Stimulated activated CD8-positive, alpha-beta memory T cell treated with anti-CD3 and anti-CD28 coated beads, Interleukin-7, amount 100 ng/mL, for 1 hour (primary cell): ENCODE measurements at places on chromosomes 3 and 15.

DNA sequence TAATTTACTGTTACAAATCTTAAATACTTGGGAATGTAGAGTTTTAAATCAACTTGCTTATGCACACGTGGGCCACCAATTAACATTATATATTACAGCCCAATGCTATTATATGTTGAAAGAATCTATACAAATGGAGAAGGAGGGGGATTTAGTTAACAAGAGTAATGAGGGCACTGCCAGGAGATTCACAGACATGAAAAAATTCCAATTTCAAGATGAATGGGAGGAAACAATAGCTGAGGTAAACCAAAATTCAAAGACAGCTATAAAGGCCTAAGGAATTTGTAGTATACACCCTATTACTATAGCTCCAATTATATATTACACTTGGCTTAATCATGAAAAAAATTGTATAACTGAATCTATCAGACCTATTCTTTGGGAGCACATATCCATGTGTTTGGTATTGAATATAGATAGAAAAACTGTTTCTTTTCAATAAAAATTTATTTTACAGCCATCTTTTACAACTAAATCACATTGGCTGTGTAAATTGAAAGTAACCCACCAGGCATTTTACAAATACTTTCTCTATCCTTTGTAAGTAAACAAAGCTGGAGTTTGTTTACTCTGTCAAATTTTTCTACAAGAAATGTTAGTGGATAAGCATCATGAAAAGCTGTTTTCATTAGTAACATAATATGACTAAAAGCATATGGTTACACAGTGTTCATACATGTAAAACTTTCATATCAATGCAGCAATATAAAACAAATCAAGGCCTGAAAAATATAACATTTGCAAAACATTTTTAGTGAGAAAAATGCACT is 1045.8 kb downstream of the ROBO1 start:
- no peak for DNase-seq

DNA sequence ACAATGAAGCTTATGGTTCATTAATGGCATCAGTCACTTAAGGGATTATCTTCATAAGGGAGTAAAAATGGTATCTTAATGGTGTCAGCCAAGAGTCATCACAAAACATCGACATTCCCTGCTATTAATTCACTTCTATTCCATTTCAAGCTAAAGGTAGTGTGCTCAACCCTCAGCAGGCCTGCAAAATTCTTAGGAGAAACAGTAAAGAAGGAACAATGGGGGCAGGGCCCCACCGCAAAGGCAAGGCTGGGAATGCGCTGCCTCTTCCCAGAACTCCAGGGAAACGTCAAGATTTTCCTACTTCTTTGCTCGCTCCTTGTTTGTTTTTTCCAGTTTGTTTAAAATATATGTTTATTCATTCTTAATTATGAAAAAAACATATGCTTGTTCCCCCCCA is 187.3 kb upstream of the TSC22D2 start:
- no peak for DNase-seq

- no peak for DNase-seq
Observed at GRCh38 chr15:75227663-75228280, 26.1 kb downstream of the C15orf39 start.

DNA sequence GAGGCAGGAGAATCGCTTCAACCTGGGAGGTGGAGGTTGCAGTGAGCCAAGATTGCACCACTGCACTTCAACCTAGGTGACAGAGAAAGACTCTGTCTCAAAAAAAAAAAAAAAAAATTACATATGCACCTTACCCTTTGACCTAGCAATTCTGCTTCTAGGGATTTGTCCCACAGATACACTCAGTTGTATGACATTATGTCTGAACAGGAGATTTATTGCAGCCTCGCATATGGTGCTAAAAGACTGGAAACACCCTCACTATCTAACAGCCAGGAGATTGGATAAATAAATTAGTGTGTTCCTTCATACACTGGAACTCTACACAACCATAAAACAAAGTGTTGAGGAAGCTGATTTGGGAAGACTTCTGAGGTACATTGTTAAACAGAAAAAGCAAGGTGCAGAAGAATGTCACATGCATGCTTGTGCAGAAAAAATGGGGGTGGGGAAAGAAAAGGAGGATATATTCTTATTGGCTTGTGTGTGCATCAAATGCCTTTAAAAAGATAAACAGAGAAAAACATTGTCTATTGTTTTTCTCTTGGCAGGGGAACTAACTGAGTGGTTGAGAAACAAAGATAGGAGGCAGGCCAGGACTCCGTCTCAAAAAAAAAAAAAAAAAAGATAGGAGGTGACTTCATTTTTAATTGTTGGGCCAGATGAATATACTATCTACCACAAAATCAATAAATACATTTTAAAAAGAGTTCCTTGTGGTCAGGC is 30.9 kb downstream of the PPCDC start:
- DNase-seq: no peak

GRCh38 chr15:100596792-100597191 is 5.2 kb downstream of the LINS1 start:
- DNase-seq: peak; percentile 88

DNA sequence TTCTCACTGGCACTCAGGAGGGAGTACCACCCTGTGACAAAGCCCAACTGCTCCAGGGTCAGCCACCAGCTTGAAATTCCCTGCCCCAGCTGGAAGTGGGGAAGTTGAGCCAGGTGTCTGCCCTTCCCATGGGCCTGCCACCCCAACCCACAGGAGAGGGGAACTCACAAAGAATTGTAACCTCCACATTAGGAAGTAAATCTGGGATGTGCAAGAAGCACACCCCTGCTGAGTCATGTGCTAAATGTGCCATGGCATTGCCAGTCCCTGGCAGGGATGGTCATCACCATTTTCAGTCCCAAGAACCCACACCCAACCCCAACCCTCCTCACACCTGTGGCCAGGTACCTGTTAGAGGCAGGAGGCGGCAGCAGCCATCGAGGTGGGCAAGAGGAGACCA is 165.2 kb upstream of the THBS1 start:
- DNase-seq: no peak

- no peak for DNase-seq
Observed at GRCh38 chr15:63483521-63484371, 20.6 kb upstream of the USP3 start.
